ENCODE measurements at places on chromosomes 16 and 17.

DNA sequence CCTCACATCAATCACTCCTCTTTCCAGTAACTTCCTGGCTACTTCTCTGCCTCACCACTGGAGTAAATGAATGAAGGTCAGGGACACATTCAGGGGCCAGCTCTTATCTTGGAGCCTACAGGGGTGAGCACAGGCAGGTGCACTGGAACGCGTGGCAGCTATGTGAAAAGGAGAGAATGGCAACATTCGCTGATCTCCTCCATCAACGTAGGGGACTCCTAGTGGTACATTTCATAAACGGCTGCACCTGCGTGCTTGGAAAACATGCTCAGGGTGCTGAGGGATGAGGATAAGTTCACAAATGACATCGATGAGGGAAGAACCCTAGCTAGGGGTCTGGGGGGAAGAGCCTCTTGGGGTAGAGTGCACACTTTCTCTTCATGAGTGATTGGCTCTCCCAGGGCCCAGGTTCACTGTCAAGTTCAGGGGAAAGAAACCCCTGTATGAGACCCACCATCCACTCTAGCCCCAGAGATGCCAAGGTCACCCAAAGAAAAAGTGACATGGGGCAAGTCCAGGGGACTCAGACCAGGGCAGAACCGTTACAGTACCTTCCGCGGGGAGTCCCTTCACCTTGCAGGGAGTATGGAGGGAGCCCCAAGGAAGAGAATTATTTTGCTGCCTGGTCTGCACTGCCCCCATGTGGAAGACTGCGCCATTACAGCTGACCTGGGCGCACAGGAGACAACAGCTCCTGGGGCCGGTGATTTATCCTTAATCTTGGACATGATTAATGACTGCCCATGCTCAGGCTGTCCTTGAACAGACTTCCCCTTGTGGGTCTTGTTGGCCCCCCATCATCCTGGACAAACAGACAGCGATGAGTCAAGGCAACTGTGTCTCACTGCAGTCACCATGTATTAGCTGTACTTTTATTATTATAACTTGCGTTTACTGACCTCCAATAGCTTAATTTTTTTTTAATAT, 30.1 kb downstream of the VAC14 start:
- peak; percentile 78 for DNase-seq

GRCh38 chr17:39863918-39864746, at the start of gene IKZF3:
IKZF3 (minus strand) TSS chr17:39864312; CDS start chr17:39864126, 186 bp downstream.
- peak; percentile 86 for DNase-seq

- no peak for DNase-seq
These were observed 17.7 kb upstream of the RAP1GAP2 start for GRCh38 chr17:2778489-2778888.

DNA sequence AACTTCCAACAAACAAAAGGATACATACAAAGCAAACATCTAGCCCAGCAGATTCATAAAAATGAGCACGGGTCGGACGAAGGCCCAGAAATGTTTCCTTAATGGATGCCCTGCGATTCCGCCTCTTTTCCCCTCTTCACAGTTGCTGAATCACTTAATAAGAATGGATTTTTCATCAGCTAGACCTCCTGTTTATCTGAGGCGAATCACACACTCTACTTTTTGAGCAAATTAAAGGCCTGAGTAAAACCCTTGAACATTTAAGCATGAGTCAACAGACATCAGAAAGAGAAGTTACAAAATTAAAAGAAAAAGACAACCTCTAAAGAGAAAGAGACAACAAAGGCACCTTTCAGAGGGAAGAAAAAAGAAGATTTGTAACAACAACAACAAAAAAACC, 44.7 kb downstream of the HS3ST3A1 start:
- DNase-seq: no peak

DNA sequence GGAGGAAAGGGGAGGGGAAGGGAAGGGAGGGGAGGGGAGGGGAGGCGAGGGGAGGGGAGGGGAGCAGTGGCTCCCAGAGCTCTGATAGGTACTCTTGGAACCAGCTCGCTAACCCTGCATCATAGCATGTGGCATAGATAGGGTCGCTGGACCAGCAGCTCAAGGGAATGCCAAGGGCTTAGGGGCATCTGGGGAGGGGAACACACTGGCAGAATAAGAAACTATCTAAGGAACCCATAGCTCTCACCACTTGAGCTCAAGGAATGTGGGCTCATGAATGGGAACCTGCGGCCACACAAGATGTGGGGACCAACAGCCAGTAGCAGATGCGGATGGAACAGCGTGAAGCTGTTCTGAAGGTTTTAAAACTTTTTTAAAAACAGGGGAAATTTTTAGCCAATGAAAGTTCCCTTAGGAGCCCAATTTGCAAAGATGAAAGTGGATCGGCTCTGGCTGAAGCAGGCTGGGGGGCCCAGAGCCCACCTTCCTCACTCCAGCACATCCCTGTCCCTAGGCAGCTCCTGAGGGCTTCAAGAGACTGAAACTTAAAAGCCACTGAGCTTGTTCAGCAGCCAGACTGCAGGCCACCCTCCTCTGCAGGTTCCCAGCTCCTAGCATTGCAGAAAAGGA, 46.9 kb downstream of the PIMREG start:
- no peak for DNase-seq

- no peak for DNase-seq
These were observed 34.8 kb downstream of the VAC14 start for GRCh38 chr16:70766176-70766575.

- no peak for DNase-seq
These were observed 782 bp downstream of the POLR2A start for GRCh38 chr17:7484919-7485377.

- no peak for DNase-seq
These were observed 18.5 kb downstream of the ARL4D start for GRCh38 chr17:43416998-43417890.

DNA sequence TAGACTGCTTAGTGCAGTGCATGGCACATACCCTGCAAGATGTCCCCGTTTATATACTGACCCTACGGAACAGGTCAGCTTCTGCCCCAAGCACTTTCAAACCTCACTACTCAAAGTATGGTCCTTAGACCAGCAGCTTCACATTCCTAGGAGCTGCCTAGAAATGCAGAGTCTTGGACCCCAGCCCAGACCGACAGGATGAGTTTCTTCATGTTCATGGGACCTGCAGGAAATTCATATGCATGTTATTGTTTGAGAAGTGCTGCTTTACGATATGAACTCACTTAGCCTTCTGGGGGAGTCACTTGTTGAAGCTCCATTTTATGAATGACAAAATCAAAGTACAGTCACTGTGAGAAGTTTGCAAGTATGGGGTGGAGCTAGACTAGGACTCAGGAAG, 82.6 kb downstream of the DYNLRB2 start:
- no peak for DNase-seq

GRCh38 chr17:56891751-56892150, 22.1 kb downstream of the TRIM25 start:
- DNase-seq: peak; percentile 33

- DNase-seq: no peak
These were observed 41.5 kb downstream of the KANSL1 start for GRCh38 chr17:46151762-46152161.

DNA sequence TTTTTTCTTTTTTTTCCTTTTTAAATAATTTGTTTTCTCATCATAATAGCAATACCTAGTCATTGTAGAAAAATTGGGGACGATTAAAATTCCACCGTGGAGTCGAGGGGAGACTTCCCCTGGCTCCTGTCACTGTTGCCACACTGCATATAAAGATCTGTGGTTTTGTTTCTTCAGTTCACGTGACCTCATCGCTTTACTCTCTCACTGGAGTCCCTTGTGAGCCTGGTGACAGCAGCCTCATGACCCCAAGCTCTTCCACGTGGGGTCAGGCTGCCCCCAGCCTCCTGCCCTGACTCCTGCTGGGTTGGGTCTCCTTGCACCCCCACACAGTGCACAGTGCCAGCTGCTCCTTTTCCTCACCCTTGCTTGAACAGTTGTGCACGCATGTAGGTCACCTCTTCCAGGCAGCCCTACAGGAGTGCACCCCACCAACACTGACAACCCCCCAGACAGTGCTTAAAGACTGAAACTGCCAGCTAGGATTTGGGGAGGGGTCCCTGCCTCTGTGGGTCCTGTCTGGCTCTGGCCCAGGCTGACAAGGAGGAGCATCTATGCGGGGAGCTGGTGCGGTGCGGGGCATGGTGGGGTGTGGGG, 7.3 kb upstream of the METRNL start:
- peak; percentile 85 for DNase-seq

GRCh38 chr16:74926805-74927204, 58.1 kb downstream of the WDR59 start:
- no peak for DNase-seq

- peak; percentile 54 for DNase-seq
These were observed 17.4 kb upstream of the ZFPM1 start for GRCh38 chr16:88435437-88436355.

DNA sequence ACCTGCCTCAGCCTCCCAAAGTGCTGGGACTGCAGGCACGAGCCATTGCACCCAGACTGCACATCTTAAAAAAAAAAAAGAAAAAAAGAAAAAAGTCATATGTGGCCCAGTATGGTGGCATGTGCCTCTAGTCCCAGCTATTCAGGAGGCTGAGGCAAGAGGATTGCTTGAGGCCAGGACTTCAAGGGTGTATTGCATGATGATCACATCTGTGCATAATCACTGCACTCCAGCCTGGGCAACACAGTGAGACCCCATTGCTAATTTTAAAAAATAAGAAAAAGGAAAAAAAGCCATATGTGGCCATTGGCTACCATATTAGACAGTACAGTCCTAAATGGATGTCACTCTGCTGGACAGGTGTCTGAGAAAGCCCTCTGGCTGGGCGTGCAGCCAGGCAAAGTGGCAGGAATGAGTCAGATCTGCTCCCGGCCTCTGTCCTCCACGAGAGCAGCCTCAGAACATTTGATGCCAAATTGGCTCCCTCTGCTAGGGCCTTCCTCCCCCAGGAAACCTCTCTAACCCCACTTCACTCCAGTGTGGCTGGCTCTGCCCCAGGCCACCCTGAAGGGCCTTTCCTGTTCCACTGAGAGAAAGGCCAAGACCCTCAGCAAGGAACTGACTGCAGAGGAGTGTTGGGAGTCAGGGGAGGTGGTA, 14.7 kb downstream of the CA7 start:
- DNase-seq: no peak

DNA sequence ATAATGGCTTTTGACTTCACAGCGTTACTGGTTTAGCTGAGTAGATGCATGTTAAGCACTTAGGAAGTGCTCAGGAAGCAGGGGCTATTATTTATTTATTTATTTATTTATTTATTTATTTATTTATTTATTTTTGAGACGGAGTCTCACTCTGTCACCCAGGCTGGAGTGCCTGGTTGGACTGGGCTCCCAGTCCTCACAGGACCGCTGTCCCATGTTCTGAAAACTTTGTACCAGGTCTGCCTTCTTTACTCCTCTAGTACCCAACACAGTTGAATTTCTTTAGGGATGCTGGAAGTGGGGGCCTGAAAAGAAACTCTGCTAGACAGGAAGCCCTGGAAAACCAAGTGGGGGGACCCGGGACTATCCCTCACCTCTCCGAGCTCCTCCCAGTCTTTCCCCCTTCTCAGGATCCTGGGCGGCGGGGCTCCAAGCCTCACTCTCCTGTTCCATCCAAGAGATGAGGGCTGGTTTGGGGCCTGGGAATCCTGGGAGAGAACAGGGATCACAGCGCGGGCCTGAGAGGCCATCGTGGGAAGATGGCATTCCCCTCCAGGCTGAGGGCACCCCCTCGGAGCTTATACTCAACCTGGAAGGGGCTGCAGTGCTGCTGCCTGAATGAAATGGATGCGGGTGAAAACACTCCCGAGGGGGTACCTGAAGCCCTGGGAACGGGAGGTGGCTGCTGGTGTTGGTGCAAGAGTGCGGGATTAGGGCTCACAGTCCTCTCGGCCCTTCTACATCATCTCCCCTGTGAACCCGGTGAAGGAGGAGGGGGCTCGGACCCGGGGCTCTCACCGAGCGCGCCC, 674 bp downstream of the ZNF688 start:
- DNase-seq: no peak
